ENCODE measurements at places on chromosomes 1 and 21. TPM values are rescaled to one million over a fixed set of nuclear protein-coding genes. Genes with fewer than 3 reads are reported as not detected.
A peak's percentile ranks its signal among the peaks of the same experiment; 100 is the strongest.

DNA sequence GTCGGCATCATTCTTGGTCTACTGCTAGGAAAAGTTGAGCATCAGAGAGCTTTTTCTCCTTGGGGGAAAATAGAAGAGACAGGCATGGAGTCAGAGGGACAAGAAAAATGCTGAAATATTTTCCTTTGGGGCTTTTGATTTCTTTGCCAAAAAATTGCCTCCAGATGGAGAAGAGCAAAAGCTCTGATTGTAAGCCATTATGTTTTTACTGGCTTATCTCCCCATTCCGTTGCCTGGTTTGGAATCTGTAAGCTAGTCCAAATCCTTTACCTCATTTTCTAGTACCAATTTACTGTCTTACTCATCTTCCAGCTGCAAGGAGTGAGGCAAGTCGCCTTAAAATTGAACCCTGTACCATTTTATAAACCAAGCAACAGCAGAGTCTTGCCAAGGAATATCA lies 23.3 kb upstream of the NBL1 start:
- no peak for DNase-seq

- DNase-seq = no peak
Observed at GRCh38 chr1:179195376-179195775, 34.1 kb downstream of the ABL2 start.

DNA sequence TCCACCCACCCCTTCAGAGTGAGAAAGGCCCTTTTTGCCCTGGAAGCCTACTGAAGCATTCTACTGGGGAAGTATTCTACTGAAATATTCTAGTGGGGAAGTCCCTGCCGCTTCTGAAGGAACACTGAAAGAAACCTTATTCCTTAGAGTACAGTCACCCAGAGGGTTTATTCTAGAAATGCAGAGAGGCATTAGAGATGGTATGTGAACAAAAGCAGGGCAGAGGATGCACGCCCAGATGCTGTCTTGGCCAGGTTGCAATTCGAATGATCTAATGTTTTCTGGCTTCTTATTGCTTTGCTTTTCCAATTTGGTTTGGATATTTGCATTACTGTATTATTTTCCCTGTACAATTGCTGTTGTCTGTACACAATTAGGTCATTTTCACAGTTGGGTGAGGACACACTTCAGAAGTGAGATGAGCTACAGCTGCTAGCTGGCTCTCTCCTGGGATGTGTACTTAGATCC lies 37.1 kb downstream of the CCN1 start:
- DNase-seq = no peak

GRCh38 chr1:47631411-47631995 lies 193.7 kb downstream of the FOXD2 start:
- DNase-seq = no peak

IQGAP3 gene
- total RNA-seq = 0.94 TPM

DNA sequence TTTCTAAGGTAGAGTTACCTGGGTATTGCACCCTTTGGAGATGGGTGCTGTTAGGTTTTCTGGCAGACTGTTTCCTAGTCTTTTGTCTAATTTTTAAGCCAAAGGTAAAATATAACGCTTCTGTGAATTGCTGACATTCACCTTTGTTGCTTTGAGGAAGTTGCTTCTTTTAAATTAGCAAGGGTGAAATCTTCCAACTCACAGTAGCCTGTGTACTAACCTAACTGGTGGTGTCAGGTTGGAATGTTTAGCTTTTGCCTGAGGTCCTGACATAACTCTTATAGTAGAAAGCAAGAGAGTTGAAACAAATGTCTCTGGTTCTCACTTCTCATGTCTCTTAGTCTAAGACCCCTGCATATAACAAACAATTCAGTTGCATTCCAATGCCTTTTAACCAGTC lies 61.1 kb upstream of the LPGAT1 start:
- DNase-seq = no peak

DNA sequence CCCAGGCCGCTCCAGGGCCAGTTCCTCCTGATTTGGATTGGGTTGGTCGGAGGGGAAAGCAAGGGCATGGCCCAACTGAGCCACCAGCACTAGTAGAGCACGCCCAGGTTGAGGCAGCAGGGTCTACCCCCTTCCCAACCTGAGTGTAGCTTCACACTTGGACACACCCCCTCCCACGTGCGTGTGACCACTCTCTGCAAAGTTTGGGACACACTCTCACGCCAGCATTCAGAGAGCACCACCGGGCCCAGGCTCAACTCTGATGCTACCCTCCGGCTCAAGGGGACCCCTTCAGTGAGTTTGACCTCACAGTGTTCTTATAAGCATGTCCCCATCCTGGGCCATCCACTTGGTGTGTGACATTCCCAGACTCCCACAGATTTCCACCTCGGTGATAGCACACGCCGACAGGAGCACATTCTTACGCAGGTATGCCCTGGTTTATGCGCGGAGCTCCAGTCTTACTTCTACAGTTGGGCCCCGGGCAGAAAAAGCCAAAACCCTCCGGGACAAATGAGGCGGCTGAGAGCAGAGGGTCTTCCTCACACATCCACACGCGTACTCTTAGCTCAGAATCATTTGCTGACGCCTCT lies 3.0 kb upstream of the DMRTA2 start:
- no peak for DNase-seq

ZSWIM5 gene
- 1.3 TPM for total RNA-seq

- DNase-seq = no peak
Observed at GRCh38 chr1:210981490-210981889, 152.5 kb downstream of the KCNH1 start.

- DNase-seq = no peak
Observed at GRCh38 chr21:15183813-15184257, 119.0 kb upstream of the NRIP1 start.

TMEM82 gene
- not detected for total RNA-seq

OPRD1 gene
- total RNA-seq = not detected

SLC1A7 gene
- total RNA-seq = 0.31 TPM

SYNC gene
- total RNA-seq = 14.5 TPM

DNA sequence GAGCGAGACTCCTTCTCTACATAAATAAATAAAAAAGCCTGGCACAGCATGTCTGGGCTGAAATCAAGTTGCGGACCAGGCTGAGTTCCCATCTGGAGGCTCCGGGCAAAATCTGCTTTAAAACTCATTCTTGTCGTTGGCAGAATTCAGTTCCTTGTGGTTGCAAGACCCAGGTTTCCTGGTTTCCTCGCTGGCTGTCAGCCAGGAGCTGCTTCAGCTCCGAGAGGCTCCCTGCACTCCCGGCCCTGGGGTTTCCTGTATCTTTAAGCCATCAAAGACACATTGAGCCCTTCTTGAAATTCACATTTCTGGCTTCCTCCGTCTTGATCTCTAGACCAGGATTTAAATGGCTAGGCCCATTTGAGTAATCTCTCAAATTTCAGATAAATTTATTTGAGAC lies 20.6 kb upstream of the SCCPDH start:
- DNase-seq = no peak

GRCh38 chr1:85983316-85983715 lies 173.3 kb downstream of the COL24A1 start:
- DNase-seq = no peak

GRCh38 chr1:206706298-206706791 lies 21.6 kb downstream of the MAPKAPK2 start:
- DNase-seq = peak; percentile 74

ICOSLG gene
- 6.4 TPM for total RNA-seq

Measured in left cardiac atrium (tissue), 4 donors.